ENCODE measurements at places on chromosomes 12 and 14.
A peak's percentile ranks its signal among the peaks of the same experiment; 100 is the strongest.

- no peak for DNase-seq
Measured at GRCh38 chr14:93915070-93915705, 12.0 kb upstream of the FAM181A start.

- no peak for DNase-seq
Measured at GRCh38 chr12:116091579-116091978, 185.9 kb downstream of the MED13L start.

- no peak for DNase-seq
Measured at GRCh38 chr14:100838493-100839314, 12.8 kb downstream of the MEG3 start.

- no peak for DNase-seq
Measured at GRCh38 chr12:132131229-132131628, 12.9 kb downstream of the DDX51 start.

DNA sequence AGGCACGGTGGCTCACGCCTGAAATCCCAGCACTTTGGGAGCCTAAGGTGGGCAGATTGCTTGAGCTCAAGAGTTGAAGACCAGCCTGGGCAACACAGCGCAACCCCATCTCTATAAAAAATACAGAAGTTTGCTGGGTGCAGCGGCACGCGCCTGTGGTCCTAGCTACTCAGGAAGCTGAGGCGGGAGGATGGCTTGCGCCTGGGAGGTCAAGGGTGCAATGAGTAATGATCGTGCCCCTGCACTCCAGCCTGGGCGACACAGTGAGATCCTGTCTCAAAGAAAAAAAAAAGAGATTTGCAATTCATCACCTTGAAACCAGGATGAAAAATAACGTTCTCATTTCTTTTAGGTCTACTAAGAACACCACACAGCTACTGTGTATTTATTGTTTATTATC, 4.0 kb downstream of the STX2 start:
- no peak for DNase-seq

GRCh38 chr12:26188127-26188526, 7.2 kb upstream of the SSPN start:
- DNase-seq: no peak

GRCh38 chr14:33794791-33795305, 156.0 kb downstream of the EGLN3 start:
- no peak for DNase-seq

DNA sequence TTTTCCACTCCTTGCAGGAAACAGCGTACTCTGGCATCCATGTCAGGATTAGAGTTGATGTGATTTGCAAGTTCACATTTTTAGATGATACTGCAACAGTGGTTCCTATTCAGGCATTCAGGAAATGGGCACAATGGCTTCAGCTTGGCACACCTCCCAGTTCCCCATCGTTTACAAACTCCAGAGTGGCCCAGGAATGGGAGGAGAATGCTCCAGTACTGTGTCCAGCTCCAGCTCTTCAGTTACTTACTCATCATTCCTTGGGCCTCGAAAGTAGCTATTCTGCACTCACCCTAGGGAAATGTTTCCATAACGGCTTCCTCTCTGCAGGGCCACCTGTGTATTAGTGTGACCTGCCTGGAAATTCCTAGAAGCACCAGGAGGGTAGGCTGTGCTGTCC, 239.7 kb upstream of the RGS6 start:
- no peak for DNase-seq

- no peak for DNase-seq
Measured at GRCh38 chr12:56011509-56012090, 9.2 kb upstream of the IKZF4 start.

- DNase-seq: no peak
Measured at GRCh38 chr12:70487440-70487839, 121.3 kb downstream of the KCNMB4 start.

DNA sequence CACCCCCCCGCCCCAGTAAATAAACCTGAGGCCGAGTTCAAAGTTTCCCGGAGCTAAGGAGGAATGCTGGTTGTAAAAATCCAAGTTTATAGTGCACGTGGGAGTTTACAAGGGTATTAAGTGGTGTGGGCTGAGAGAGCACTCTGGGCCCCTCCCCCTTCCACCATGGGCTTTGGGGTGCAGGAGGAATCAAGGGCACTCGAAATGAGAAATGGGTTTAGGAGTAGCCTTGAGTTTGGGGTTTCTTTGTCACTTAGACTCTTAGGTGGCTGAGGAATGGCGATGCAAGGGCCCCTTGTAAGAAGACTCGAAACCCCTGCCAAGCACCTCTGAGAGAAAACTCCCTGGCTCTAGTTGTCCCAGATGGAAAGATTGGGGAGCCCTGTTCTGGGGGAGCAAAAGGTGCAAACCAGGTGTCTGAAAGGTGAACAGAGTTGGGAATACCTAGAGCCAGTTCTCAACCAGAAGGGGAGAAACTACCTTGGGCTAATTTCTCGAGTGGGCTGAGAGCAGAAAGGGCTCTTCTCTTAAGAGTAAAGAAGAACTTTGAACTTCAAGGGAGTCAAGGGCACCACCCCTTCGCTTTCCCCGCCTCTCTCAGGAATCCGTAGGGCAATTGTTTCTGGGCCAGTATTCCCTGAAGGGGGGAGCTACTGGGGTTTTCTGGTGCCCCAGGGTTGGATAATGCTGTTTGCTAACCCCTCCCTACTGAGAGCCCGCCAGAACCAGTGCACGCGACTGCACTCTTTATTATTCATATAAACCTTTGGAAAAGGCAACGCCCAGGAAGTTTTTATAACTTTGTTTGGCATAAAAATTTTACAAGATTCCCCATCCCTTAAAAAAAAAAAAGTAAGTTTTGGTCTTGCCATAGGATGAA, 4.0 kb upstream of the HOTAIR start:
- DNase-seq: no peak

DNA sequence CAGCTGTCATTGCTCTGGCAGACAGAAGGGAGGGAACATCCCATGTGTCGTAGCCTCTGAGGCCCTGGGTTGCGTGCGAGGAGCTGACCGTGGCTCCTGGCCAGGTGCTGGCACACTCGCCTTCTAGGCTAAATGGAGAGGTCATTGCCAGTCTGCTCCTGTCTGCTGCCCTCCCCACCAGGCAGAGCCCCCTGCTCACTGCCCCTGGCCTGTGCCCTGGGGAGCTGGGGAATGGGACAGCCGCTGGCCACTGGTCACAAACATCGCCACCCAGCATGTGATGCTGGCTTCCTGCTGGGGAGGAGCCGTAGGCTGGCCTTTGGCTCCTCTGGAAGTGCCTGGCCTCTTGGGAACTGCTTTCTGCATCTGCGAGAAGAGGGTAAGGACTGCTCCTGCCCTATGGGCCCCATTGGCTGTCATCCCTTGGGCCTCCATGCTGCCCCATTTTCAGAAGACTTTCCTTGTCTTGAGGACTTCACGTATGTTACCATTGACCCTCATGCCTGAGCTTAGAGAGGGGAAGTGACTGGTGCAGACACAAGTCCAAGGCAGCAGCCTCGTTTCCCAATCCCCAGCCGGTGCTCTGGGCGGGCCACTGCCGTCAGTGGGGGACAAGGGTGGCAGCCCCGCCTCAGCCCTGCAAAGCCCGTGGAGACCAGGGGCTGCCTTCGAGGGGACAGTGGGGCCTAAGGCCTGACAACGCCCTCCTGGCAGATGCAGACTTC, 2.0 kb upstream of the TNFAIP2 start:
- no peak for DNase-seq

- DNase-seq: no peak
Measured at GRCh38 chr12:9133216-9133916, 17.6 kb upstream of the A2M start.

GRCh38 chr14:94213021-94213420, 38.9 kb downstream of the PPP4R4 start:
- no peak for DNase-seq

DNA sequence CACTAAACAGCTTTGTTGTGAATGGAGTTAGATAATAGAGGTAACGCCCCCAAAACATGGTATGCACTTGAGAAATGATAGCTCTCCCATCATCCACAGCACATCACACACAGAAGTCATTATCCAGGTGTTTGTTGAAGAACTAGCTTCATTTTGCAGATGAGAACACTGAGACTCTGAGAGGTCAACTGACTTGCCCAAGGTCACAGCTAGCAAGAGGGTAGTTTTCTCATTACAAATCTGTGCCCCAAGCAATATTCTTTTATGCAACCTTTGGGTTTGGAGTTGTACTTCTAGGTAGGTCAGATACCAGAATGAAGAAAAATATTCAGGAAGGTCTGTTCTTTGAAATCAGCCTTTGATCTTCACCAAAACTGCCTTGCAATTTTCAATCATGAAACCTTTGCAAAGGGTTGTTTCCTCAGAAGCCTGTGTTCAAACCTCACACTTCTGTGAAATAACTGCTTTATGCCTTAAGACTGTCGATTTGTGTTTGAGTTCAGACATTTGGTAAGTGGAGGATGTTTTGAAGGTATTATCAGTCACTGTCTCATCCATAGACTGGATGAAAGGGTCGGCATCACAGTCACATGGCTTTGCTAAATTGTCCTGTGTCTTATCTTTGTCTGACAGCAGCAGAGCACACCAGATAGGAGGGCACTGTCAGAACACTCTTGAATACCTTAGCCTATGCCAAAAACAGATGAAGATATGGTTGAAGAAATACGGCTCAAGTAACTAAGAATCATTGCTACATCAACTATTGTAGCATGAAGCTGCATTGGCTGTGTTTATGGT, 233.2 kb upstream of the BTG1 start:
- DNase-seq: peak; percentile 6

DNA sequence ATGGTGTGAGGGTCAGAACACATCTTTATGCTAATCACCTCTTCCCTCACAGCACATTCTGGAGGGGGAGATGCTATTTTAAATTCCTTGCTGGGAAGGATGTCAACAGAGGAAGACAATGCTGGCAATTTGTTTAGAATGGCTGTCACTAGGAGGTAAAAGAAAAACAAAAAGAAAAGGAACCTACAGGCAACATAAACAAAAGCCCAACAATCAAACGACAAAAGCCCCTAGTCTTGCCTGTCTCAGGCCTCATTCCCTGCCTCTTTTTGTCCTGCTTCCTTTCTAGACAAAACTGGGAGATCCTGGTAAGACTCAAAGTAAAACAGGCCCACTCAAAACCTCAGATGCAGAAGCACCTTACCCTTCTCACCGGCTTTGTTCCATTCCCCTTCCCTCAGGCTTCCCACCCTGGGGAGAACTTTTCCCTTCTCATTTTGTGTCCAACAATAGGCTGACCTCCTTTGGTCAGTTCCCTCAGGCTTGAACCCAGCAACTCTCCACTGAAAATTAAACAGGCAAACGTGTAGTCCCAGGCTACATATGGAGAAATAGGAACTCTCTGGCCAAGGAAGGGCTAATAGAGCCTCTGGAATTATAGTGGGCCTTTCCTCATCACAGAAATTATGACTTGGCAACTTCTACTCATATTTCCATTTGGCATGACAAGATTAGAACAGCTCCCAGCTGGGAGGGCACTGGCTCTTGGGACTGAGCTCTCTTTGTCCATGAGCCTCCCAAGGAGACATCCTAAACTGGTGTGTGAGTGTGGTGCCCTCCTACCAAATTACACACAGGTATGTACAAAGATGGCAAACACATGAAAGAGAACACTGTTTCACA, 193.0 kb downstream of the MON2 start:
- no peak for DNase-seq

GRCh38 chr12:103779410-103780092, 61.5 kb downstream of the NT5DC3 start:
- DNase-seq: no peak

DNA sequence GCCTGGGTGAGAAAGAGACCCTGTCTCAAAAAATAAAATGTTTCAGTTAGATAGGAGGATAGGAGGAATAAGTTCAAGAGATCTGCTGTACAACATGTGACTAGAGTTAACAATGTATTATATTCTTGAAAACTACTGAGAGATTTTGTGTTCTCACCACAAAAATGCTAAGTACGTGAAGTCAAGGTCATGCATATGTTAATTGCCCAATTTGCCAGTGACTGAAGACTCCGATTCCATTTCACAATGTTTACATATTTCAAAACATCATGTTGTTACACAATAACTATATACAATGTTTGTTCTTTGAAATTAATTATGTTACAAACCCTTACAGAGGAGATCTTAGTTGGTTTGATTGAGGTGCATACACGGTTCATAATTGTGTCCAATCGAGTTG, 52.1 kb downstream of the SLC15A4 start:
- no peak for DNase-seq

GRCh38 chr14:78278464-78279250, 108.5 kb downstream of the NRXN3 start:
- DNase-seq: no peak

DNA sequence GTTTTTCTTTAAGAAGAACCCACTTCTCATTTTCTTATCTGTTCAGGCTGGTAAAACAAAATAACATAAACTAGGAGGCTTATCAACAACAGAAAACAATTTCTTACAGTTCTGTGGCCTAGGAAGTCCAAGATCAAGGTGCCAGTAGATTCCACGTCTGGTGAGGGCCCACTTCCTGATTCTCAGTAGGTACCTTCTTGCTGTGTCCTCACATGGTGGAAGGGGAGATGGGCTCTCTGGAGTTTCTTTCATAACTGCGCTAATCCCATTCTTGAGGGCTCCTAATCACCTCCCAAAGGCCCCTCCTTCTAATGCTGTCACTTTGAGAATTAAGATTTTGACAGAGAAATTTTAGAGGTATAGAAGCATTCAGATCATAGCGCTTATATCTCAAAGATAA, 33.4 kb downstream of the TXNRD1 start:
- no peak for DNase-seq

DNA sequence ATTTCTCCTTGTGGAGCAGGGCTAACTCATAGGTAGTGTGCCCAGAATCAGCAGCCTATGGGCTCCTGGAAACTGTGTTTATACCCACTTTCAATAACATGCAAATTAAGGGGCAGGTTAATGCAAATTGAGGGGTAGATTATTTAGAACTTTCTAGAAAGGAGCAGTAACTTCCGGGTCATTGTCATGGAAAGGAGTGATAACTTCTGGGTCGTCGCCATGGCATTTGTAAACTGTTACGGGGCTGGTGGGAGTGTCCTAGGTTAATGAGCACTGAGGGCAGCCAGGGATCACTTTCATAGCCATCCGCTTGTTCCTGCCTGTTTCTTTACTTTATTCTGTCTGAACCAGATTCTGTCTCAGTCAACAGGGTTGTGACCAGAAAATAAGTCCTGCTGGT, 143.3 kb upstream of the RFLNA start:
- no peak for DNase-seq

- DNase-seq: no peak
Measured at GRCh38 chr14:104451474-104451873, 128.1 kb upstream of the C14orf180 start.
